Endodermal cell (in vitro differentiated cells): ENCODE measurements at places on chromosomes 2 and 18. TPM values are rescaled to one million over a fixed set of nuclear protein-coding genes. Genes with fewer than 3 reads are reported as not detected.

GRCh38 chr2:189109921-189110397 lies 69.6 kb downstream of the COL5A2 start:
- H3K27me3 ChIP-seq = no peaks in the 10 kb centered on the region
- peak; percentile 53 for DNase-seq
- no peak overlapping the region for H3K27ac ChIP-seq
- H3K4me1 ChIP-seq = no peaks in the 10 kb centered on the region
- H3K4me3 ChIP-seq = peak overlapping the region; percentile 21

DNA sequence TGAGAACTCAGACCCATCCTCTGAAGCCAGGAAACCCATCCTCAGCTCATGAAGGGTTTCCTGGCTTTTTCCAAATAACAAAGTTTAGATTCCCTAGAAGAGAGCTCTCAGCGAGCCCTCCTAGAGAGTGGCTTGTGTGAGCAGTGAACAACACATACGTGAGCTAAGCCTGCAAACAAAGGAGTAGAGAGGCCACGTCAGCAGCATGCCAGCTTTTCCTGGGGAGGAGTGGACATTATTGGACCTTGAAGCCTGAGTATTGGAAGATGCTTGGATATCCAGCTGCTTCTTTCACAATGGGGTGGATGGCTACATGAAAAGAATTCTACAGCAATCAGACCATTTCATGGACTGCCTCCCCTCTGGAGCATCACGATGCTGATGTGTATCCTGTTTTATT lies 21.1 kb downstream of the KIF5C start:
- H3K27ac ChIP-seq = peak overlapping the region; percentile 58
- DNase-seq = no peak
- H3K27me3 ChIP-seq = no peaks in the 10 kb centered on the region
- H3K4me1 ChIP-seq = no peaks in the 10 kb centered on the region
- no peak overlapping the region for H3K4me3 ChIP-seq

DNA sequence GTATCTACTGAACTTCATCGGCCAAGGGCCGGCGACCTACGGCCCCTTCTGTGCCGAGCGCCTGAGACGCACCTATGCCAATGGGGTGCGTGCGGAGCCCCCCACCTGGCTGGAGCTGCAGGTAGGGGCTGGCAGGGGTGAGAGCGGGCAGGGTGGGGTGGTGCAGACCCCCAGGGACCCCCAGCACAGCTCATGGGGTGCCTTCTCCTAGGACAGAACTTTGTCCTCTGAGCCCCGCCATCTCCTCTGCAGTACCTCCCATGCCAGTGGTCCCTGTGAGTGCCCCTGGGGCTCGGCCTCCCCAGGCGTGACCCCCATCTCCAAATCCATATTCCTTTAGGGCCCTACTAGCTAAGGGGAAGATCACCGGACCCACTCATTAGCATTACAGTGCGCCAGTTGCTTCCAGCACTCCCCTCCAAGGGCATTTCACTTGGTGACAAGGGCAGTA lies 23.9 kb upstream of the GPR17 start:
- no peak overlapping the region for H3K27ac ChIP-seq
- H3K27me3 ChIP-seq = no peaks in the 10 kb centered on the region

The PROM2 gene
- 2.2 and 2.3 TPM in 2 replicates for total RNA-seq

DNA sequence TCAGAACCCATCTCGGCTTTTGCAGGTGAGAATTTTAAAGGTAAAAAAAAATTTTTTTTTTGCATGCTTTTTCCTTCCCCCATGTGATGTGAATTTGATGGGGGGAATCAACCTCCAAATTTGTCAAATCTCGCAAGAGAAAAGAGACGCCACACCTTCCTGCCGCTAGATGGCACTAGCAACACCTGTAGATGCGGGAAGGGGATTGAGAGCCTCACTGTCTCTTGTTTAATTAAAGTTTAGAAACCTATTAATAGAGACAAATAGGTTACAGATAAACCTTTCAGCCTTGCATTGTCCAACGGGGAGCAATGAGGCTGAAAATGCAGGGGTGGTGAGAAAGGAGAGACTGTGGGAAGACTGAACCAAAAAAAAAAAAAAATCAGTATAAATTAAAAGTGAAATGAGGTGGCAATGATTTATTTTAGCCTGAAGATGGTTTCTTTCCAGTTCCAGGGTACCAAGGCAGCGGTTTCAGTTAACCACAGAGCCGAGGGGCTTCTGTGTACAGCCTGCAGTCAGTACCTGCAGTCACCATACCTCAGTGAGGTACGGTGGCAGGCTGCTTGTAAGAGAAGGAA lies 84.6 kb downstream of the NRP2 start:
- H3K4me1 ChIP-seq = peaks cover 19% of the 10 kb centered on the region
- peak; percentile 84 for DNase-seq
- no peak overlapping the region for H3K27ac ChIP-seq
- H3K36me3 ChIP-seq = peaks cover 71% of the 10 kb centered on the region

GRCh38 chr18:1308686-1309085 lies 404.0 kb downstream of the ADCYAP1 start:
- no peak overlapping the region for H3K4me3 ChIP-seq
- H3K27me3 ChIP-seq = no peaks in the 10 kb centered on the region
- no peaks in the 10 kb centered on the region for H3K36me3 ChIP-seq
- no peak overlapping the region for H3K27ac ChIP-seq
- H3K4me1 ChIP-seq = no peaks in the 10 kb centered on the region
- DNase-seq = no peak

- H3K4me3 ChIP-seq = no peak overlapping the region
- no peak for DNase-seq
- H3K36me3 ChIP-seq = no peaks in the 10 kb centered on the region
Observed at GRCh38 chr2:217911283-217912097, 91.3 kb downstream of the TNS1 start.

GRCh38 chr2:30363406-30363805 lies 83.6 kb upstream of the LCLAT1 start:
- no peaks in the 10 kb centered on the region for H3K4me1 ChIP-seq
- no peak overlapping the region for H3K4me3 ChIP-seq
- H3K36me3 ChIP-seq = no peaks in the 10 kb centered on the region
- no peaks in the 10 kb centered on the region for H3K27me3 ChIP-seq

DNA sequence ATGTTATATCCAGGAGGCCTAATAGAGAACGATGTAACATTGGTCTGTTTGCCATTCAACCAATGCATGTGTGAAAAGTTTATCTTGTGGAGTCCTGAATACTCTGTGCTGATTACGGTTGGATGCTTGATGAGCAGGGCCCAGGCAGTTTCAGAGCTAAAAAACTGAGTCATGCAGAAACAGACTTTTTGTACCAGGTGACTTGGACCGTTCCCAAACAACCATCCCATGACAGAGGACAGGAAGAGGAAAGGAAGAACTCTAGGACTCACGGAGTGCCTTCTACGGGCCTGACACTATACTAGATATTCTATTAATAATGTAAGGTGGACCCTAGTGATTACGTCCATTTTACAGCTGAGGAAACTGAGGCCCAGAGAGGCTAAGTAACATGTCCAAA lies 142.1 kb downstream of the ARHGAP28 start:
- DNase-seq = no peak
- H3K36me3 ChIP-seq = peaks cover 90% of the 10 kb centered on the region
- H3K4me1 ChIP-seq = no peaks in the 10 kb centered on the region
- H3K27me3 ChIP-seq = no peaks in the 10 kb centered on the region
- no peak overlapping the region for H3K4me3 ChIP-seq

DNA sequence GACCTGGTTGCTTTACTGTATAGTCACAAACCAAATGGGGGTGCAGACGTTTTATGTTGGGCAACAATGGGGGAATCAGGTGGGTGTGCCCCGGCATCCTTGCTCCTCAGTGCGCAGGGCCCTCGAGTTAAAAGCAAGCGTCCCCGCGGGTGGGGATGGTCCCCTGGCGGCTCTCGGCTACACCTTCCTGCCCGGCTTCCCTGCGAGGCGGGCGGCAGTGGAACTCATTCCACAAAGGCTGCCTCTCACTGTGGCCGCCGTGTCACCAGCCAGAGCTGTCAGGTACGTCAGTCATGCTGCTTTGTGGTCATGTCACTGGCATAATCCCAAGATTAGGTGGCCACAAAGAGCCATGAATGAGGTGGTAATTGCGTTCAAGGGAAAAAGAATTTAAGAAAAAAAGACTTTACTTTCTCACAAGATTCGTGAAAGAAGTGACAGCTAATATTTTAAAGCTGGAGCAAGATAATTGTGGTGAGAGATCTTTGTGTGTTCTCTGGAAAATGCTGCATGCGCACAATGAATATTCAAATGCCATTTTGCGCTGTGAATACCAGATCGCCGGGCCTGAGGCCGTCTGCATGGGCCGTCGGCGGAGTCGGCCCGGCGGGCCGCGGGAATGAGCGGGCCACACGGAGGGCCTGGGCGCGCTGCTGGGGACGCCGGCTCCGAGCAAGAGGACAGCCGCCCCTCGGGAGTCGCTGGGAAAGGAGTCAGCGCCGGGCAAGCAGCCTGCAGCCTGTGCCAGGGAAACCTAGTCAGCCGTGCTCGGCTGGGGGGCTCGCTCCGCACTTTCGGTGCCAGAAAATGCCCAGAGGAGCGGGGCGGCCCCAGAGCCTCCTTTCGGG lies 82.3 kb upstream of the LDLRAD4 start:
- peaks cover 36% of the 10 kb centered on the region for H3K27me3 ChIP-seq
- H3K36me3 ChIP-seq = peaks cover 4% of the 10 kb centered on the region
- peak; percentile 70 for DNase-seq

The TP53I3 gene
- total RNA-seq = 11.6 to 18.6 TPM (median 14.0 TPM) in 3 replicates

The CHN1 gene
- 27.0 to 28.8 TPM (median 27.1 TPM) in 3 replicates for total RNA-seq

DNA sequence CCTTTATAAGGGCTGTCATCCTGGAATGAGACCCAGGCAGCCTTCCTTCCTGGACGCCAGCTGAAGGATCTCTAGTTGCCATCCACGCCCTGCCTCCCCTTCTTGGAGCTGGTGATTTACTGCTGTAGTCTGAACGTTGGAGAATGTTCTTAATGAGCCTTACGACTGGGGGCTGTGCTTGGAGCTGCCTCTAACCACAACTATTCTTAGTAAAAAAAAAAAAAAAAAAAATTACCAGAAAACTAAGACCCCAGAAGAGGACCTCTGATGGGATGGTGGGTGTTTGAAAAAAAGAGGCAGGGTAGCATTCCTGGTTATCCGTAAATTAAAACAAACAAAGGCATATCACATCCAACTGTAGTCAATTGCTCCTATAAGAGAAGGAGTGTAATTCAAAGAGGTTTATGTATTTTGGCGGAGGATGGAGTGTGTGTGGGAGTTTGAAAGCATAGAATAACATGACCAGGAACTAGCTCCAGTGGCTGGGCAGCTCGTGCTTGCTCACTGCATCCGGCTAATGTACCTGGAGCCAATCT lies 105.4 kb downstream of the QPCT start:
- H3K36me3 ChIP-seq = no peaks in the 10 kb centered on the region
- H3K4me3 ChIP-seq = no peak overlapping the region
- H3K4me1 ChIP-seq = no peaks in the 10 kb centered on the region
- H3K27ac ChIP-seq = no peak overlapping the region
- no peak for DNase-seq

- no peak for DNase-seq
- H3K27me3 ChIP-seq = no peaks in the 10 kb centered on the region
- no peaks in the 10 kb centered on the region for H3K4me1 ChIP-seq
- H3K4me3 ChIP-seq = no peak overlapping the region
Observed at GRCh38 chr18:58525928-58526424, 102.9 kb downstream of the ALPK2 start.

GRCh38 chr2:184336688-184337087 lies 261.6 kb upstream of the ZNF804A start:
- no peaks in the 10 kb centered on the region for H3K27me3 ChIP-seq
- no peak for DNase-seq
- H3K27ac ChIP-seq = no peak overlapping the region
- no peak overlapping the region for H3K4me3 ChIP-seq
- H3K36me3 ChIP-seq = no peaks in the 10 kb centered on the region
- H3K4me1 ChIP-seq = no peaks in the 10 kb centered on the region

DNA sequence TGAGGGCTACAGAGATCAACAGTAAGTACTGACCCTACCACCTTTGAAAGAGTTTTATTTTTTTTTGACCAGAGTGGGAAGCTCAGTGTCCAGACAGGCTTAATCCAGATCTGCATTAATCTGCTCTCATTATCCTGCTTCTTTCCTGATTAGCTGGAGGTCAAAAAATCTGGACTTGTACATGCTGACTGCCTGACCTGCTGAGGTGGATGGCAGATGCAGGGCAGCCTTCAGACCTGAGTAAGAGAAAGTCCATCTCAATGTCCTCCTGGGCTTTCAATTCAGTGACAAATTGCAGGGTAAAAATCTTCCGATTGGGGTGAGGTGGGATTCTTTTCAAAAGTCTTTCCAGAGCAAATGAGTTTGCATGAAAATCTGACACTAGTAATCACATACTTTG lies 998.8 kb upstream of the PIK3C3 start:
- H3K4me3 ChIP-seq = no peak overlapping the region
- H3K27ac ChIP-seq = no peak overlapping the region

DNA sequence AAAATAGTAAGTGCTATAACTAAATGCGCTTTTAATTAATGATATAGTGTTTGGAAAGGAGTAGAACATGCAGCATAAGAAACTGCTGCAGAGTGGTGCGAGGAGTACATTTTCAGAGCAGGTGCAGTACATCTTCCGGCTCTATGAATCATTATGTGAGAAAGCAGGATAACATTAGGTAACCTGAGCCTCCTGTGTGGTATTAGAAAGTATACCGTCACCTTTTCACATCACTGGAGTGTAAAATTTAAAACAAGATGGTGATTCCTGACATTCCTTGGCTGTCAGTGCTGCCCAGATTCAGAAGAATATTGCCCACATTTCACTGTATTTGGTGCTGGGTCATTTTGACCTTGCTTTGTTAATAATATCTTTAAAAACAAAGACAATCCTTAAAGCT lies 7.8 kb upstream of the DYNC2LI1 start:
- no peak overlapping the region for H3K27ac ChIP-seq
- DNase-seq = no peak
- H3K4me1 ChIP-seq = no peaks in the 10 kb centered on the region

- no peak for DNase-seq
- H3K27me3 ChIP-seq = no peaks in the 10 kb centered on the region
- H3K4me1 ChIP-seq = no peaks in the 10 kb centered on the region
- H3K27ac ChIP-seq = peak overlapping the region; percentile 81
Observed at GRCh38 chr18:7877609-7878008, 310.5 kb downstream of the PTPRM start.

The CNTNAP5 gene
- 0.70 and 1.2 TPM in 2 replicates for total RNA-seq

The FAM237A gene
- not detected in 2 replicates for total RNA-seq

The GALR1 gene
- total RNA-seq = 0.05 TPM in 1 of 3 replicates, not detected in the others

- H3K4me1 ChIP-seq = no peaks in the 10 kb centered on the region
- DNase-seq = peak; percentile 13
- no peak overlapping the region for H3K27ac ChIP-seq
- H3K27me3 ChIP-seq = no peaks in the 10 kb centered on the region
Observed at GRCh38 chr18:13576598-13576997, 149.8 kb downstream of the FAM210A start.

The SERPINB10 gene
- total RNA-seq = not detected in 2 replicates
